ENCODE measurements at places on chromosomes 4 and X.

DNA sequence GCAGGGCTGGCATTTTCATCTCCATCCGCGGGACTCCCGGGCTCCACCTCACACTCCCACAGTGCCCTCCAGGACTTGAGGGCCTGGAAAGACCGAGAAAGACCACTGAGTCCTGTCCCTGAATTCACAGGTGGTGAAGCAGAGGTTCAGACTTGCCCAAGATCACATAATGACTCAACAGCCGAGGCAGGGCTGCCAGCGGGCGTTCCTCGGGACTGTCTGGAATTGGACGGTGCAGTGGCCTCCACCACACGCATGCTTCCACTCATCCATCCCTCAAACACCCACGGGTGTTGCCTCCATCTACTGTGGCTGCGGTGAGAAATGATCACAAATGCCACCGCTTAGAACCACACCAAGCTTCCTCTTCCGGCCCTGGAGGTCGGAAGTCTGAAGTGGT, 6.9 kb upstream of the ADRA2C start:
- DNase-seq, result no peak

GRCh38 chrX:8692871-8693270, 39.1 kb downstream of the ANOS1 start:
- DNase-seq, result no peak

GRCh38 chr4:87147116-87147515, 73.3 kb downstream of the KLHL8 start:
- no peak for DNase-seq

GRCh38 chrX:151679798-151680402, 15.4 kb upstream of the PRRG3 start:
- no peak for DNase-seq

DNA sequence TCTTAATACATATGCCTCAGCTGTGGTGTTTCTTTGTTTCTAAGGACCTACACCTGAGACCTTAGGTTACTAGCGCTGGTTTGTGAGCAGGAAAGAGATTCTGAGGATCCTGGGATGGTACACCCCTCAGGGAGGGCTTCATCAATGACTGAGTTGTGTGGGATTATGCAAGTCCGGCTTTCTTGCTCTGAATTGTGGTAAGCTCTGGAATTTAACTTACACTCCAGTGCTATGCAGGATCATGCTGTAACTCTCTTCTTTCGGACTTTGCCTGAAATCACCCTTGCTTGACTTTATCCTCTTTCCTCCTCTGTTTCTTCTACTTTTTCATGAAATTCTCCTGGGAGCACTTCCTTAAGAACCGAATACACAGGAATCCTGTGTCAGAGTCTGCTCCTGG, 431.5 kb upstream of the BOD1L1 start:
- no peak for DNase-seq

DNA sequence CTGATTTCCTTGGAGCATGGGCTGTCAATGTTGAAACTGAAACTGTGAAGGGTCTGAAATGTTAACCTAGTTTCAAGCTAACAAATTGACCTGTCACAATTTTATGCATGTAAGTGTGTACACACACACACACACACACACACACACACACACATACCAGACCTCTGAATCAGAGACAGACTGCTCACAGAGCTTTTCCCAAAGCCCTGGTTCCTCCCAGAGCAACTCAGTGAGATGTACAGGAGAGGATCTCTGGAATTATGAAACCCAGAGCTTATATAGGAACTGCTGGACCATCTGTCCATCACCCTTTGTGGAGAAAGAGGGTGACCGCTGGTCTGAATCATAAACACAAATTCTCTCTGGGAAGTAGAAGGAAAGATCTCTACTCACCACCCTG, 228.1 kb upstream of the PRPS2 start:
- no peak for DNase-seq

GRCh38 chrX:154369449-154370299, 4.8 kb downstream of the FLNA start:
- DNase-seq, result peak; percentile 53

DNA sequence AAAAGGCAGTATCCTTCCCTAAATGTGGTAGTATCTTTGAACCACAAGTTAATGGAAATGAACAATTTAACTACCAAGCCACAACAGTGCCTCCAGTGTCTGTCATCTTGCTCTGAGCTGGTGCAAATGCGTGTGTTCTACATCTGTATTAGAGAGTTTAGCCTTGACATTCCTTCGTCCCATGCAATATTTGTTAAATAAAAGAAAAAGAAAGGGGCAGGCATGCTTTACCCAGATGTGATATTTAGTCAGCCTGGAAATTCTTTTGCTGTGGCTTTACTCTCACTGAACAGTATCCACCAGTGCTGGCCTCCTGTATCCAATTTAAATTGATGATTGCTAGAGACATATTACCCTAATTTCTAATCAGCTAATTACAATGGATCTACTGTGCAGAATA, 310.5 kb downstream of the CFAP299 start:
- DNase-seq, result no peak

- no peak for DNase-seq
Measured at GRCh38 chr4:41122309-41122708, 92.0 kb downstream of the APBB2 start.

- no peak for DNase-seq
Measured at GRCh38 chrX:75746891-75747639, 38.0 kb downstream of the MAGEE2 start.

DNA sequence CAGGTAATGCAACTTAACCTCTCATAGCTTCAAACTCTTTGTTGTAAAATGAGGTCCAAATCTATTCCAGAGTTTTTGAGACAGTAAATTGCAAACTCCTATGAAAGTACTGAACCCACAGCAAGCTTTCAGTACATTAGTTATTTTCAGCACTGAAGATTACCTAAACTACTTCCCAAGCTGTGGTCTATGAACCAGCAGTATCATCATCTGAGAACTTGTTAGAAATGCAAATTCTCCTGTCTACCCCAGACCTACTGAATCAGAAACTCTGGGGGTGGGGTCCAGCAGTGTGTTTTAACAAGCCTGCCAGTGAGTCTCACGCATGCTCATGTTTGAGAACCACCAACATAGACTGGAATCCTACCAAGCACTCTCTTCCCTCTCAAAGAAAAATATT, 5.7 kb upstream of the CASP6 start:
- DNase-seq, result no peak

DNA sequence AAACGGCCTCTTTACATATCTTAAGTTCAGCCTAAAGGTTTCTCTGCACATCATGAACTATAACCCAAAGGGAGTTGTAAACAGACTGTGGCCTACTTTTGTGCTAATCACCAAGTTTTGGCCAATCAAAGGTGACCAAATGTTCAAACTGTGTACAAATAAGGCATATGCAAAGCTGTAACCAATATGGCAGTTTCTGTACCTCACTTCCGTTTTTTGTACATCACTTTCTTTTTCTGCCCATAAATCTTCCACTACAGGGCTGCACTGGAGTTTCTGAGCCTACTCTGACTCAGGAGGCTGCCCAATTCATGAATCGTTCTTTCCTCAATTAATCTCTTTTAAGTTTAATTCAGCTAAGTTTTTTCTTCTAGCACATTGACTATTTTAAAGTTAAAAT, 318.7 kb downstream of the SLC7A11 start:
- DNase-seq, result no peak

DNA sequence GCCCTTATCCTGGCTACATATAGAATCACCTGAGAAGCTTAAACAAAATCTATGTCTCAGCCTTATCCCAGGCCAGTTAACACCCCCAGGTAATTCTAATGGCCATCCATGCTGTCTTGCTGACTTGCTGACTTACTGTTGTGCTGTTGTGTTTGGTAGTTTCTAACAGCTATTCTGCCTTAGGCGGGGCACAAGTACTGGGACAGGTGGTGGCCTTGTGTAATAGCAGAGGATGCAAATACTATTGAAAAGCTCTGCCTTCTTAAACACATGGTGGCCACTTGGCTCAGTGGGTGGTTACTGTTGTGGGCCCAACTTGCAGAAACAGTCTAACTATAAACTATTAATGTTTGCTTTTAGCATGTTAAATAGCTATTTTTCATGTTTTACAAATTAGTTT, 56.2 kb downstream of the CDS1 start:
- no peak for DNase-seq

- no peak for DNase-seq
Measured at GRCh38 chrX:110133735-110134370, 130.9 kb downstream of the TMEM164 start.

DNA sequence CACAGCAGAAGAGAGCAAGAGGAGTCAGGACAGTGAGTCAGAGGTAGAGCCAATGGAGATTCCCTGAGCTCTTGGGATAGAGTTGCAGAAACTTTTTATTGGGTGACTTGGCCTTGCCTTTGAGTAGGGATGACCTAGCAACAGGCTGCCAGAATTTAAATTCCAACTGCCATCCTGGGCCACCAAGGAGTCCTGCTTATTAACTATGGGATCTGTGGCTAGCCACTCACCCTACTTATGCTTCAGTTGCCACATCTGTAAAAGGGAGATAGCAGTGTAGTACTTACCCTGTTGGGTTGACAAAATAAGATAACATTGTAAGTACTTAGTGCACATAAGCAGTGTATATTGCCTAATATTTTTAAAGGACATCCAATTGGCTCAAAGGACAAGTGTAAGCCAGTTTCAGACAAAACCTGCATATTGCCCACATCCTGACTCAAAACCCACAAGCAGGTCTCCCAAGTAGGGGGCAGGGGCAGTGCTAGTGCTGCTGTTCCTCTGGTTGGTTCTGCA, 43.5 kb upstream of the TMEM164 start:
- no peak for DNase-seq

GRCh38 chr4:182724414-182724813, 192.8 kb downstream of the DCTD start:
- no peak for DNase-seq

GRCh38 chrX:23745786-23746185, 2.7 kb upstream of the ACOT9 start:
- no peak for DNase-seq

GRCh38 chr4:134636338-134637051, 434.9 kb upstream of the PABPC4L start:
- DNase-seq, result no peak

GRCh38 chr4:170087163-170087700, 2.5 kb downstream of the AADAT start:
- no peak for DNase-seq
